ENCODE measurements at places on chromosomes 5 and 9.

GRCh38 chr5:57681942-57682341 lies 199.3 kb upstream of the ACTBL2 start:
- no peak for DNase-seq

DNA sequence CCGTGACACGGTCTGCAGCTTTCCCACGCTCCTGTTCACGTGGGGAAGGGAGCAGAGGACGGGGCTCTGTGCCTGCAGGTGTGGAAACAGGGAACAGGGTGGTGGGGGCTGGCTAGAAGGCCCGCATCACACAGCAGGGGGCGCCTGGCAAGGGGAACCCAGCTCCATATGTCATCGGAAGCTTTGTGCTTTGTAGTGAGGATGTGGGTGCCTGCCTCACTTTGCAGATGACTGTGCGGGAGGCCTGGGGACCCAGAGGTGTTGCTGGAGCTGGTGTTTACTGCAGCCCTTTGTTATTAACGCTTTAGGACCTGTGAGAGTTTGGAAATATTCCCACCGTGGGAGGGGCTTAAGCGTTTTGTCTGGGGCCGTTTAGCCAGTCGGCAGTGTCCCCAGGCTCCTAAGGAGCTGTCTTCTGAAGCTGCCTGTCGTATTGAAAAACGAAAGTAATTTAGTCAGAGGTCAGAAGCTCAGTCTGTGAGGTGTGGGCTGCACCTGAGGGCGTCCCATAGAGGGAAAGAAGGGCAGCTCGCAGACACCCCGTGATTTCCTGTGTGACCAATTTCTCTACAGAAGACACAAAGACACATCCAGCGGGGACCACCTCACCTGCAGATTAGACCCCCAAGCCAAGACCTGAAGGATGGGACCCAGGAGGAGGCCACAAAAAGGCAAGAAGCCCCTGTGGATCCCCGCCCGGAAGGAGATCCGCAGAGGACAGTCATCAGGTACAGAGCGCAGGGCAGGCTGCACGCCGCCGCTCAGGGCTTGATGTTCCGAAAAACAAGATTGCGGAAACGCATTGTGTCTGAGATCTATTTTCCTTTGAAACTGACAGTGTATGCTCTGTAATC lies 9.1 kb downstream of the MAN1B1 start:
- DNase-seq: no peak

DNA sequence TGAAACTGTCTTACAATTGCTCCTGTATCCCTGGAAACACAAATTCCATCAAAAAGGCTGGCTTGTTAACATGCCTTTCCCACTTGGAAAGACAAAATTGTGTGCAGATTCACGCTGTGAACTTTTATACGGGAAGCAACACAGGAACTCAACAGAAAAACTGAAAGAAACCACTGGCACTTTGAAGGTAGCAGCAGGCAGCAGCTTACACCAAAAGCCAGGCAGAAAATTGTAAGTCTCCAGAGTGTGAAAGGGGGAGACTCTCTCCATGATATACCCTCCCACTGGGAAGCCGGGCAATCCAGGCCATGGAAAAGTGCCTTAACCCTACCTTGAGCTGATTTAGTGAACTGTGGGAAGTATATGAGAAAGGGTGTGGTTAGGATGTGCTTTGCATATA lies 943.7 kb downstream of the CDH18 start:
- DNase-seq: no peak

GRCh38 chr5:142248853-142249462 lies 75.9 kb downstream of the SPRY4 start:
- no peak for DNase-seq

GRCh38 chr9:87824216-87824875 lies 58.3 kb upstream of the SPATA31E1 start:
- no peak for DNase-seq

GRCh38 chr5:133942614-133943474 lies 25.6 kb downstream of the C5orf15 start:
- DNase-seq: no peak

- DNase-seq: no peak
Observed at GRCh38 chr9:34623374-34624235, 3.3 kb upstream of the DCTN3 start.

DNA sequence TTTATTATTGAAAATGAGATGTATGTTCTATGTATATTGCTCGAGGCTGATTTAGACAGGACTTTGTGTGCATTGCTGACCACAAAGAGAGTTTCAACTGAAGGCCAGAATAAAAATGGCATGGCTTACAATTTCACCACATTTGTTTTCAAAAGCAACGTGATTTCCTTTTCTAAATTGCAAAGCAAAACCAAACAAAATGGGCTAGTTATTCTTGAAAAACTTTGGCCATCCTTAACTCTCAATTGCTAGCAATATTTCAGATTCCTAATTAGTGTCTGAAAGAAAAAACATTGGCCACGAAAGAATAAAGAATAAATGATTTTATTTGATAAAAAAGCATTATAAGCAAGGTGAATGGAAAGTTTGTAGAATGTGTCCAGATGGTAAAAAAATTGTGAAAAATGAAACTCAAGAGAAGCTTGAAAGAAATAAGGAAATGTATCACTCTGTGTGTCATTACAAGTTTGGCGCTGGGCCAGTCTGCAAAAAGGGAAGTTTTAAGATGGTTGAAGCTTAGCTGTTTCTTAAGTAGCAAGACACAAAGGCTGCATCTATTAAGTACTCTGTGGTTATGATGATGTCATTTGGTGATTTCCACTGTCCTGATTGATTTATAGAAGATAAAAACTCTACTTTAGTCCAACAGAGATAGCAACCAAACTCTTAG lies 89.2 kb upstream of the PRLR start:
- DNase-seq: no peak

DNA sequence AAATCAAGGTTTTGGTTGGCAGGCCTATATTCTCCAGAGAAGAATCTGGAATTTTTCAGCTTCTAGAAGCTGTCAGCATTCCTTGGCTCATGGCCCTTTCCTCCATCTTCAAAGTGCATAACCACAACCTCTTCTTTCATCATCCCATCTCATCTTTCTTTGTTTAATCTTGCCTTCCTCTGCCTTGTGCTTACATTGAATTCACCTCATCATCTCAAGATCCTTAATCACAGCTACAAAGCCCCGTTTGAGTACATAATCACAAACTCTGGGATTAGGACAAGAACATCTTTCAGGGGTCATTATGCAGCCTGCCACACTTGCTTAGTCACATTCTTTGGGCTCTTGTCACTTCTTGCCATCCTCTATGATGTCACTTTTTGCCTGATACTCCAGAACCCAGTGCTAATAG lies 130.3 kb downstream of the FOXD1 start:
- DNase-seq: no peak

DNA sequence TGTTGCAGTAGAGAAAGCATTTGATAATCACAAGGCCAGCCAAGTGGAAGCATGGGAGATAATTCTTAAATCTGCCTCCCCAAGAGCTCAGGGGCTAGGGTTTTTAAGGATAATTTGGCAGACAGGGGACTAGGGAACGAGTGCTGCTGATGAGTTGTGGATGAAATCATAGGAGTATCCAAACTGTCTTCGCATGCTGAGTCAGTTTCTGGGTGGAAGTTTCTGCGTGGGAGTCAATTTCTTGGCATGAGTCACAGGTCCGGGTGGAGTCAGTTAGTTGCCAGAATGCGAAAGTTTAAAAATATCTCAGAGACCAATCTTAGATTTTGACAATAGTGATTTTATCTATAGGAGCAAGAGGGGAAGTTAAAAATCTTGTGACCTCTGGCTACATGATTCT lies 112.6 kb downstream of the TMC1 start:
- DNase-seq: no peak

DNA sequence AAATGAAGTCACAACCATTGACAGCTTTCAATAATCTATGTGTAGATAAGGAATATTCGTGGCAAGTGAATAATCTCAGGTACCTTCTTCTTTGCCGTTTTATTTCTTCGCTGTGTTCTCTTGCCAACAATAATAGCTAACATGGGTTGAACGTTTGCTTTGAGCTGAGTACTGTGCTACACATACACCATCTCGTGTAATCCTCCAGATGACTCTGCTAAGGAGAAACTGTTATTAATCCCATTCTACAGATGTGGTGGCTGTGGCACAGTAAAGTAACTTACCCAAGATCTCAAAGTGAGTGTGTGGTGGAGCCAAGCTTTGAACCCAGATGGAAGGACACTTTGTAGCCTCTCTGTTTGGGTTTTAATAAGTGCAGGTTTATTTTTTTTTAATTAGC lies 179.7 kb downstream of the C9orf152 start:
- DNase-seq: no peak

DNA sequence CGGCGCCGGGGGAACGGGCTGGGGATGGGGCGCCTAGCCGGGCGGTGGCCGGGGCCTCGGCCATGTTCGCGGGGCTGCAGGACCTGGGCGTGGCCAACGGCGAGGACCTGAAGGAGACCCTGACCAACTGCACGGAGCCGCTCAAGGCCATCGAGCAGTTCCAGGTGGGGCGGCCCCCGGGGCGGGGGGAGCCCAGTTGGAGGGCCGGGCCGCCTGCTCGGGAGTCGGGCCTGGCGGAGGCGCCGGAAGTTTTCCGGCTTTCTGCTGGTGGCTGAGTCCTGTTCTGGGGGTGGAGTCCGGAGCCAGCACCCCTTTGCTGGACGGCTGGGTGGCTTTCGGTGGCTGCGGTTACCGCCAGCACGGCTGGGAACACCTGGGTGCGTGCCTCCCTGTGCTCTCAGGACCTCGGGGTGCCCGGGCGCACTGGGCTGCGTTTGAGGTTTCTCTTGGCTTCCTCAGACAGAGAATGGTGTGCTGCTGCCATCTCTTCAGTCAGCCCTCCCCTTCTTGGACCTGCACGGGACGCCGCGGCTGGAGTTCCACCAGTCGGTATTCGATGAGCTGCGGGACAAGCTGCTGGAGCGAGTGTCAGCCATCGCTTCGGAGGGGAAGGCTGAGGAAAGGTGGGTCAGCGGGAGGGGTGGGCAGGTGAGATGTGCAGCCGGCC lies 454 bp downstream of the NELFB start:
- no peak for DNase-seq

DNA sequence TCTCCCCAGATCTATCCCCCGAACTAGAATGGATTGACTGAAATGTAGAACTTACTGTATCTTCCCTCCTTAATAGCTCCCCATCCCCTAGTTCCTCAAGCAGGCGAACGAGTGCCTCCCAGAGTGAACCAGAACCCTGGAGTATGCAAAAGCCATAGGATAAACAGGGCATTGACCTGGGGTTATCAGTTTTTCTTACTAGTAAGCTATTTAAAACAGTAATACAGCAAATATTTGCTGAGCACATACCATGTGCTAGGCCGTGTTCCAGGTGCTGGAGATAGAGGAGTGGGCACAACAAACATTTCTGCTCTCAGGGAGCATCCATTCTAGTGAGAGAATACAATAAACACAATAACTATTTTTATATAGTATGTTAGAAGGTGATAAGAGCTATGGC lies 1.8 kb downstream of the SKP2 start:
- no peak for DNase-seq

DNA sequence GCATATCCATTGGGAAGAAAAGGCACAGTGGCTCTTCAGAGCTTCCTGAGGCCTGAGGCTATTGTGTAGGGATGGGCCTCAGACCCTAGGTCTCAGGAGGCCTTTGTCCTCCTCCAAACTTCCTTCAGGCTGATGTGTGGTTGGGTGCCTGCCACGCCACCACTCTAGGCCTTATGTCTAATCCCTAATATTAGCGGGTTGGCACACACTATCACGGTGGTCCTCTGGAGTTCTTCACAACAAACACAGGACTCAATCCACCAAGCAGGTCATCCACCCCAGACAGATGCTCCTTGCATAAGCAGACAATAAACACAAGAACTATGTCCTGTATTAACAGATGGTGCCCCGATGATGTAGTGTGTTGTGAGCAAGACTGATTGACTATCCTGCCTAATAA lies 31.0 kb upstream of the FSTL4 start:
- DNase-seq: no peak

GRCh38 chr5:2874099-2874498 lies 122.6 kb upstream of the IRX2 start:
- no peak for DNase-seq

DNA sequence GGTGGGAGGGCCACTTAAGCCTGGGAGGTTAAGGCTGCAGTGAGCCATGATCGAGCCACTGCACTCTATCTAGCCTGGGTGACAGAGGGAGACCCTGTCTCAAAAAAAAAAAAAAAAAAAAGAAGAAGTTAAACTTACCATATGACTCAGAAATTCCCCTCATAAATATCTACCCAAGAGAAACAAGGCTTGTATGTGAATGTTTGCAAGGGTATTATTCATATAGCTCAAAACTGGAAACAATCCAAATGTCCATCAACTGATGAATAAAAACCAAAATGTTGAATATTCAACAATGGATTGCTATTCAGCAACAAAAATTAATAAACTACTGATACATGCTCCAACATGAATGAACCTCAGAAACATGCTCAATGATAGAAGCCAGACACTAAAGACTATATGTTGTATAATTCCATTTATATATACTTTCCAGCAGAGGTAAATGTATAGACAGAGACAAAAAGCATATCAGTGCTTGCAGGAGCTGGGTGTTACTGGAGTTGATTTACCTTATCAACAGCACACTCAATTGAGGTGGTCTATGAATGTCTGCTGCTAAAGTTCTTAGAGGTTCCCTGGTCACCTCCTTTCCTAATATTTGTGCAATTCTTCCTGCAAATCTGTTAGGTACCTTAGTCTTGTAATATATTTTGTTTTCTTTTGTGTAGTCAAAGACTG lies 5.3 kb upstream of the SREK1 start:
- DNase-seq: no peak

- DNase-seq: no peak
Observed at GRCh38 chr5:134252671-134253070, 26.8 kb upstream of the PPP2CA start.

- DNase-seq: no peak
Observed at GRCh38 chr5:151036556-151036955, 16.2 kb downstream of the GPX3 start.

GRCh38 chr9:95930277-95930676 lies 54.8 kb downstream of the ERCC6L2 start:
- DNase-seq: no peak

DNA sequence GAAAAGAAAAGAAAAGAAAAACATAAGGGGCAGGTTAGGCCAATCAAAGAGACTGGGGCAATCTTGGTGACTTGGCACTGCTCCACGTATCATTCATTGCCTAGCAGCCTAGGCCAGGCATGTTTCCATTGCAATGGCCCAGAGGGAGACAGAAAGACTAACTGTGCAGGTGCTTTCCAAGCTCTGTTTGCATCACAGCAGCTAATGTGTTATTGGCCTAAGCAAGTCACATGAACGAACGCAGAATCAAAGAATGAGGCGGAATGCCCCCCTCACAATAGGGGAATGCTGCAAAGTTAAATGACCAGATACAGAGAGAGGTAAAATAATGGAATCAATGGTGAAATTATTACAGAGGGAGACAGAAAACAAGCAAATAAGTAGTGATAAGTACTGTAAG lies 11.1 kb upstream of the VPS13A start:
- DNase-seq: no peak

- DNase-seq: no peak
Observed at GRCh38 chr9:27591093-27591492, 17.8 kb upstream of the C9orf72 start.

GRCh38 chr9:36063804-36064447 lies 27.2 kb downstream of the RECK start:
- DNase-seq: no peak

DNA sequence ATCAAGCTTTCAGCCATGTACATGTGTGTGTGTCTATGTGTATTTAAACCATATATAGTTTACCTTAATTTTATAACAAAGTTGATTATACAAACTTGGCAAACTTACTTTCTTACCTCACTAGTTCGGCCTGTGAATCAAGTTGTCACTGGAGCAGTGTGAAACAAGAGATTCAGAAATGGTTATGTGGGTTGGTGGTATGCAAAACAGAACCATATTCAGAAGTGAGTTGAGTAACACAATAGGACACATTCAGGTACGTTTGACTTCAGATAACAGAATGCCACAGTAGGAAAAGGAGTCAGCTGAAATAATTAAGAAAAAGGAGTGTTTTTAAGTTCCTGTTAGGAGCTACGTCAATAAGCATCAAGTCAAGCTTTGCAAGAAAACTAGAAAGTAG lies 21.5 kb downstream of the XPA start:
- DNase-seq: no peak

All from hippocampal formation (tissue), 2 donors.